ENCODE measurements at places on chromosomes 1 and 21. TPM values are rescaled to one million over a fixed set of nuclear protein-coding genes. Genes with fewer than 3 reads are reported as not detected.
A peak's percentile ranks its signal among the peaks of the same experiment; 100 is the strongest.

GABRD gene
- total RNA-seq: not detected

RGS13 gene
- 0.33 TPM for total RNA-seq

LAPTM5 gene
- total RNA-seq: 70.1 TPM

OPTC gene
- not detected for total RNA-seq

FCGR1A gene
- total RNA-seq: 3.8 TPM

ZBTB18 gene
- 10.1 TPM for total RNA-seq

EDN2 gene
- 2.3 TPM for total RNA-seq

DNA sequence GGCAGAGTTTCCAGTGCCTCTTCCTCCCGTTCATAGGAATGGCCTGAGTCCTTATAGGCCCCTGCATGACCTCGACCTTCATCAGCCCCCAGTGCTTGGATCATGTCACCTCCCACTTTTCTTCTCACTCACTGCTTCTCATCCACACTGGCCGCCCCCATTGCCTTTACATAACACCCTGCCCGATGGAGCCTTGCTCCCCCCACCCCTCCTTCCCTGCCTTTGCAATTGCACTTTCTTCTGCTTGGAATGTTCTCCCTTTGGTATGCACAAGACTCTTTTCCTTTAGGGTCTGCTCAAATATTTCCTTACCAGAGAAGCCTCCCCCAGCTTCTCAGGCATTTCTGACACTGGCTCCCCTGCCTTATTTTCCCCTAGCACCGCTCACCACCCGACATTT lies 125.2 kb upstream of the KCNJ6 start:
- no peaks in the 10 kb centered on the region for H3K4me1 ChIP-seq
- no peak overlapping the region for H3K27ac ChIP-seq
- H3K36me3 ChIP-seq: no peaks in the 10 kb centered on the region
- DNase-seq: no peak
- no peak overlapping the region for H3K4me3 ChIP-seq

DNA sequence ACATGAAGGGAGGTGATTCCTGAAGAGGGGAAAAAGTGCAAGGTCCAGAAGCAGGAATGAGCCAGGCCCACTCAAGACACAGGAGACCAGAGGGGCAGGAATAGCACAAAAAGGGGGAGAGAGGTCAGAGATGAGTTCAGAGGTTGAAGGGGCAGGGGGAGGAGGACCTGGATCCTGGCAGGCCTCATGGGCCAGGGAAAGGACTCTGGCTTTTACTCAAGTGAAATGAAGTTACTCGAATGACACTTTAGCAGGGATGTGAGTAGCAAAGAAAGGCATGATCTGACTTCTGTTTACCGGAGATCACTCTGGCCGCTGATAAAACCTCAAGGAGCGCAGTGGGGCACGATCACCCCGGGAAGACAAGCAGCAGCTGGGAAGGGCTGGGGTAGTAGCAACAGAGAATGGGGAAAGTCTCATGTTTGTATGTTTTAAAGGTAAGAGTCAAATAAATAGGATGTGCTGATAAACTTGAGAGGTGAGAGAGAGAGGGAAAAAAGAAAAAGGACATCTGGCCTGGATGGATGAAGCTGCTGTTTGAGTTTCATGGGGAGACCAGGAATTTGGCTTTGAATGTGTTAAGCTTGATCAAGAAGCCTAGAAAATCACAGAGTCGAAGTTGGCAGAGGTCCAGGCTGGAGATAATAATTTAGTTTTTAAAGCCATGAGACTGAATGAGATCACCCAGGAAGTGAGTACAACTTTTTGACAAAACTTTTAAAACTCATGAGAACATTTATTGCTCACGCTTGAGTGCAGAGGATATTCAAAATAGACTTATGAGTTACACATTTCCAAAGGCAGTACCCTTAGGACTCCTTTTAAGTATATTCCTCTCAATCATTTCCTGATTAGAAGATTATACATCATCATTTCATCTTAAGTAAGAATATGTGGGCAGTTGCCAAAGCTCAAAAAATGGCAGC lies 156.0 kb downstream of the RERE start:
- DNase-seq: no peak
- no peaks in the 10 kb centered on the region for H3K27me3 ChIP-seq
- H3K36me3 ChIP-seq: no peaks in the 10 kb centered on the region
- no peaks in the 10 kb centered on the region for H3K4me1 ChIP-seq
- peak overlapping the region; percentile 35 for H3K27ac ChIP-seq

GRCh38 chr1:47403321-47403910 lies 12.7 kb upstream of the FOXE3 start:
- no peaks in the 10 kb centered on the region for H3K27me3 ChIP-seq
- DNase-seq: no peak
- H3K27ac ChIP-seq: no peak overlapping the region
- H3K4me3 ChIP-seq: no peak overlapping the region

DNA sequence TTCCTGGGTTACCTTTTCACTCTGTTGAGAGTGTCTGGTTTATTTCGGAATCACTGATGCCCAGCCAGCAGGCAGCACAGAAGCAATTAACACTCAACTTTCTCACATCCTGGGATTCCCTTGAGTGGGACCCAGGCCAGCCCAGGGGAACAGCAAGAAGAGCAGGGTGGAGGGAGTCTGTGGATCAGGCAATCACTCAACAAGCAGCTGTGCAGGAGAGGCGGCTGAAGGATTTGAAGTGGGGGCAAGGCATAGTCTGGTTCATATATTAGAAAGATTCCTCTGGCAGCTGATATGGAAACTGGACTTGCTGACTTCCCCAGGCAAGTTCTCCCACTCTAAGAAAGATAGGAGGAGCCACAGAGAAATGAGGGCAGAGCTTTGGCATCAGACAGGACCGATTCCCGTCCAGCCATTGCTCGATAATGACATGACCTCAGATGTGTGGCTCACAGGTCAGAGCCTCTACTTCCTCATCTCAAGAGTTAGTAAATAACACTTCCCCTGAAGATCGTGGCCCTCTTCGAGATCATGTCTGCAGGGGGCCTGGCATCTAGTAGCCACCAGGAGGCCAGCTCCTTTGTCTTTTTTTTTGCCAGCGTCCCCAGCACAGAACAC lies 12.4 kb downstream of the EPHA8 start:
- no peaks in the 10 kb centered on the region for H3K4me1 ChIP-seq
- no peaks in the 10 kb centered on the region for H3K36me3 ChIP-seq
- no peak overlapping the region for H3K27ac ChIP-seq
- no peak for DNase-seq
- no peak overlapping the region for H3K4me3 ChIP-seq
- H3K27me3 ChIP-seq: peaks cover 28% of the 10 kb centered on the region

DNA sequence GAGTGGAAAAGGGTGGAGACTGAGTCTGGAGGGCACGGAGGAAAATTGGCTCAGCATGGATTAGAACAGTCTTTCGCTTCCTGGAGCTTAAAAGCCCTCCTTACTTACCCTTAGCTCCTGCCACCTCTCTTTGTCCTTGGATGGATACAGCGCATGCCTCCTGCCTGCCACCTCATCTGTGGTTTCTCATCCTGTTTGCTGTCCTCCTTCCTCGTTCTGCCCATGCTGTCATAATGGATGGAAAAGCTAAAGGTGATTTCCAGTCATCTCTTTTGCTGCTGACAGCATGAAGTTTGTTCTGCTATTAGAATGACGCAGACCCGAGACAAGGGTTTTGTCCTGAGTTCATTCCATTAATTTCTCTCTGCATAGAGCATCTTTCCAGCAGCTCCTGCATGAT lies 425.9 kb downstream of the KIF26B start:
- H3K27ac ChIP-seq: no peak overlapping the region
- H3K27me3 ChIP-seq: no peaks in the 10 kb centered on the region
- no peaks in the 10 kb centered on the region for H3K36me3 ChIP-seq
- DNase-seq: no peak
- H3K4me1 ChIP-seq: no peaks in the 10 kb centered on the region

GRCh38 chr1:172882791-172883386 lies 167.9 kb downstream of the TNFSF18 start:
- DNase-seq: no peak
- H3K4me1 ChIP-seq: no peaks in the 10 kb centered on the region
- no peak overlapping the region for H3K4me3 ChIP-seq
- H3K36me3 ChIP-seq: no peaks in the 10 kb centered on the region

GRCh38 chr1:14794906-14795305 lies 196.4 kb downstream of the KAZN start:
- no peaks in the 10 kb centered on the region for H3K27me3 ChIP-seq
- DNase-seq: no peak
- H3K27ac ChIP-seq: no peak overlapping the region
- H3K4me1 ChIP-seq: no peaks in the 10 kb centered on the region

GRCh38 chr1:201731592-201731991 lies 97.4 kb upstream of the IPO9 start:
- no peak overlapping the region for H3K4me3 ChIP-seq
- H3K27me3 ChIP-seq: no peaks in the 10 kb centered on the region
- H3K27ac ChIP-seq: no peak overlapping the region
- no peaks in the 10 kb centered on the region for H3K36me3 ChIP-seq
- no peak for DNase-seq
- H3K4me1 ChIP-seq: no peaks in the 10 kb centered on the region

DNA sequence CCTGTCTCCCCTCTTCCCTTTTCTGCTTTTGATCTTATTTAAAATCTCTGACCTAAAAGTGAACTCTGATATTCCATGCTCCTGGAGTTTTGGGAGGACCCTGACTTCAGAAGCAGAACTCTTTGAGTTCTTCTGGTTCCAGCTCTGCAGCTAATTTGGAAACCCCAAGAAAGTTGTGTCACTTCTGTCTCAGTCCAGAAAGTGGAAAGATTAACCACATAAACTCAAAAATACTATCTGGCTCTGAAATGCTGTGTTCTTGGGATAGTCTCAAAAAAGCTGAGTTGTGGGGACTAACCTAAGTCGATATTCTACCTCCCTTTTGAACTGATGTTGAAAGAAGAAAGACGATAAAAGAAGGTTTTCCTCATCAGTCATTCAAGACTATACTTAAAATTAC lies 59.8 kb downstream of the ITPKB start:
- H3K4me1 ChIP-seq: peaks cover 17% of the 10 kb centered on the region
- no peaks in the 10 kb centered on the region for H3K36me3 ChIP-seq
- H3K27me3 ChIP-seq: no peaks in the 10 kb centered on the region

- H3K27me3 ChIP-seq: no peaks in the 10 kb centered on the region
- no peak overlapping the region for H3K4me3 ChIP-seq
- no peaks in the 10 kb centered on the region for H3K4me1 ChIP-seq
- no peaks in the 10 kb centered on the region for H3K36me3 ChIP-seq
Observed at GRCh38 chr1:63512584-63512983, 10.4 kb downstream of the ITGB3BP start.

DNA sequence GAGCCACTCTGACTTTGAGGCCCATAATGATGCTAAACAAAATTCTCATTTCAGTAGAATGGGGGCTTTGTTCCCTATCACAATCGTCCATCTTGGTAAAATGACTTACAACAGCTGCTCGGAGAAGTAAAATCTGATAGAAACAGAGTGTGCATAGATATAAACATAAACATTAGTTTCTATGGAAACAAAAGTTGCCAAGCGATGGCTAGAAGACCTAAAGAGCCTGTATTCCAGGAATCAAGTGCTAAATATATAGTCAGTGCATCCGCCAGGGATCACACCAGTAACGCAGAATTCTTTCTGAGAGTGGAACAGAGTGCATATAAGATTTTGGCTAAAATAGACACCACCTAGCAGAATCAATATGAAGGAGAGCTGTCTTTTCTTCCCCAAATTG lies 91.2 kb upstream of the KAZN start:
- H3K27ac ChIP-seq: no peak overlapping the region
- H3K36me3 ChIP-seq: no peaks in the 10 kb centered on the region
- DNase-seq: no peak
- H3K27me3 ChIP-seq: no peaks in the 10 kb centered on the region
- H3K4me3 ChIP-seq: no peak overlapping the region

DNA sequence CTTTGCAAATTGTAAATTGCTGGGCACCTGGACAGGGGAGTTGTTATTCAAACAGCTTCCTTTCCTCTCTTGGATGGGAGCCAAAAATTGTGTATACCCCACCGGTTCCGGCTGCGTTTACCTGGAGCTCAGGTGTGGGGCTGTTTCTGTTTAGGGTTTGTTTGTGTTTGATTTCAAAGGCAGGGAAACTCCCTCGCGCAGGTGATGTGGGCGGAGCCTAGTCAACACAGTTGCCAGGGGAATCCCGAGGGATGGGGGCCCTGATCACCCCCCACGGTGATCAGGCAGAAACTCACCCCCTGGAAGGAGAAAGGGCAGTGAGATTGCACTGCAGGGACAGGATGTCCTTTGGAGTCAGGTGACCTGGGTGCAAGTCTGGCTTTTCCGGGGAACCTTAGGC lies 28.3 kb downstream of the CDCP2 start:
- peaks cover 4% of the 10 kb centered on the region for H3K4me1 ChIP-seq
- DNase-seq: no peak
- no peaks in the 10 kb centered on the region for H3K27me3 ChIP-seq
- no peak overlapping the region for H3K27ac ChIP-seq

- H3K4me1 ChIP-seq: no peaks in the 10 kb centered on the region
- H3K4me3 ChIP-seq: peak within 1 kb of the TSS; percentile 25
- H3K27me3 ChIP-seq: no peaks in the 10 kb centered on the region
- no peaks in the 10 kb centered on the region for H3K36me3 ChIP-seq
- peak within 1 kb of the TSS; percentile 41 for H3K27ac ChIP-seq
Observed at GRCh38 chr21:35048706-35049617, at the start of gene RUNX1. TSS of gene RUNX1 (minus strand) at chr21:35049302.

- no peak overlapping the region for H3K27ac ChIP-seq
- peaks cover 15% of the 10 kb centered on the region for H3K27me3 ChIP-seq
- no peak for DNase-seq
Observed at GRCh38 chr1:209232759-209233158, 350.8 kb upstream of the CAMK1G start.

DNA sequence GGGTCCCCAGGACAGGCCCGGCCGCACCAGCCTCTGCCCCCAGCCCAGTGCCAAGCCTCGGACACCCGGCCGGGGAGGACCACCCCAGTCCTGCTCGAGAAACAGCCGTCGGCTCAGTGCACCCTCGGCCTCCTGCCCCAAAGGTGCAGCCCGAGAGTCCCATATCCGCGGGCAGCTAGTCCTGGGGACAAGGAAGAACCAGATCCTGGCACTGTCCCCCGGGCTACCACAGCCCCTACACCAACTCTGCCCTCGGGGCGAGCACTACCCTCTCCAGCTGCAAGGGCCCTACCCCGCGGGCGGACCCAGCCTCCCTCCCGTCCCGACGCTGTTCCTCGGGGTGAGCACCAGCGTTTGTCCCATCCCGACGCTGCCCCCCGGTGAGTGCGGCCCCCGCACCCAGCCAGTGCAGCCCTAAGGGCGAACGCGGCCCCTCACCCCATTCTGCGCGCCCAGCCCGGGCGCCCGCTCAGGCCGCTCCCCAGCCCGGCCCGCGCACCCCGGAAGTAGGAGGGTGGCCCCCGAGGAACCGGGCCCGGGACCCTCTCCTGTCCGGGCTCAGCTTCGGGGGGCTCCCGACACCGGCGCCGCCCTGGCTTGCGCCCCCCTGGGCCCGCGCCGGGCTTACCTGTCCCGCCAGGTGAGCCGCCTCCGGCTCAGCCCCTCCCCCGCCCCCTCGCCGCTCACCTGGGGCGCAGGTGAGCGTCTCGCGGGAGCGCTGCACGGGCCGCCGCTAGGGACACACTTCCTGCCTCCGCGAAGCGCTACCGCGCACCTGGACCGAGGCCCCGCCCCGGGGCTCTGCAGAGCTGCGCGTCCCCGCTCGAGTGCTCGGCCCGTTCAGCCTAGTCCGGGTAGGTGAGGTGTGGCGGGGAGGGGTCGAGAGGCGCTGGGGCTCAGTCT lies at the start of gene KDF1:
KDF1 (minus strand) TSS at position 747 of the 903 bp plus-strand sequence. CDS start 8,088 bp downstream, outside the sequence.
- peaks cover 9% of the 10 kb centered on the region for H3K27me3 ChIP-seq
- H3K36me3 ChIP-seq: no peaks in the 10 kb centered on the region
- peak within 1 kb of the TSS; percentile 87 for H3K27ac ChIP-seq
- peak; percentile 83 for DNase-seq
- no peaks in the 10 kb centered on the region for H3K4me1 ChIP-seq
- H3K4me3 ChIP-seq: peak within 1 kb of the TSS; percentile 86

- H3K36me3 ChIP-seq: no peaks in the 10 kb centered on the region
- no peak for DNase-seq
- no peaks in the 10 kb centered on the region for H3K4me1 ChIP-seq
- no peaks in the 10 kb centered on the region for H3K27me3 ChIP-seq
- H3K4me3 ChIP-seq: no peak overlapping the region
Observed at GRCh38 chr1:226950871-226951270, 10.8 kb downstream of the COQ8A start.
